ENCODE measurements at places on chromosomes 12 and 14. TPM values are rescaled to one million over a fixed set of nuclear protein-coding genes. Genes with fewer than 3 reads are reported as not detected.
A peak's percentile ranks its signal among the peaks of the same experiment; 100 is the strongest.

DNA sequence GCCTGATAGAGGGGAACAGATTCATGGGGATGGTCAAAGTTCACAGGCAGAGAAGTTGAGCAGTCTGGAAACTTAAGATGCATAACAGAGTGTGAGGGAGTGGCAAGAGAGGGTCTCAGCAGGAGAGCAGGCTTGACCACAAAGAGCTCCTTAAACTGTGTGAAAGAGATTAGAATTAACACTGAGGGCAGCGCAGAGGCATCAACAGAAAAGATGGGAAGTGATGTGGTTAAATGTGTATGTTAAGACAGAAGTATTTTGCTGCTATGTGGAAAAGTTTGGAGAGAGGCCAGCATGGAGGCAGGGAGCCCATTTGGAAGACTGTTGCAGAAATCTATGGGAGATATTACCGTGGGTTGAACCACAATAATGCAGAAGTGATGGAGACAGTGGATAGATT is 122.7 kb upstream of the LMNTD1 start:
- H3K4me3 ChIP-seq: no peak overlapping the region
- no peaks in the 10 kb centered on the region for H3K36me3 ChIP-seq
- no peaks in the 10 kb centered on the region for H3K4me1 ChIP-seq
- H3K27me3 ChIP-seq: no peaks in the 10 kb centered on the region

DNA sequence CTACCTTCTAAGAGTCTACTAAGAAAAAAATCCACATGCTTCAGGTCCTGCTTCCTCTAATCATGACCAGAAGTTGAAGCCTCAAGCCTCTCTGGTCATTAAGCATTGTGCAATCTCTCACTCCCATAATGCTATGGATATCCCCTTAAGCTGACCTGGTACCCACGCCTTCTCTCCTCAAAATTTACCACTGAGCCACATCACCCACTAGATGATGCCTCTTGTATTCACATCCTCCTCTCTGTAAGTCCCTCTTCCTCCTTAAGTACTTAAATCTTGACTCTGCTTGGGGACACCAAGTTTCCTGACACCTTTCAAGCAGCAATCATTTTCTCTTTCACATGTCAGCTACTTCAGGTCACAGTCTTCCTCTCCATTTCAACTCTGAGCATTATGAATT is 9.8 kb downstream of the GALNT4 start:
- H3K27me3 ChIP-seq: no peaks in the 10 kb centered on the region
- H3K4me3 ChIP-seq: no peak overlapping the region
- H3K36me3 ChIP-seq: peaks cover 2% of the 10 kb centered on the region
- H3K27ac ChIP-seq: no peak overlapping the region
- peaks cover 9% of the 10 kb centered on the region for H3K4me1 ChIP-seq

- H3K4me3 ChIP-seq: no peak overlapping the region
- H3K36me3 ChIP-seq: no peaks in the 10 kb centered on the region
- no peak overlapping the region for H3K27ac ChIP-seq
- H3K27me3 ChIP-seq: no peaks in the 10 kb centered on the region
Observed at GRCh38 chr14:74913986-74914573, 9.0 kb downstream of the RPS6KL1 start.

GRCh38 chr12:1630133-1630826 is 1.2 kb downstream of the WNT5B start:
- H3K4me3 ChIP-seq: peak overlapping the region; percentile 56
- peak; percentile 39 for DNase-seq

GRCh38 chr14:38203929-38204718 is 3.6 kb upstream of the SSTR1 start:
- H3K4me1 ChIP-seq: peaks cover 15% of the 10 kb centered on the region
- H3K27ac ChIP-seq: no peak overlapping the region
- no peak overlapping the region for H3K4me3 ChIP-seq

GRCh38 chr12:111178181-111179081 is 190.5 kb downstream of the PHETA1 start:
- H3K36me3 ChIP-seq: no peaks in the 10 kb centered on the region
- no peak overlapping the region for H3K4me3 ChIP-seq
- H3K4me1 ChIP-seq: no peaks in the 10 kb centered on the region
- DNase-seq: no peak
- H3K27me3 ChIP-seq: peaks cover 21% of the 10 kb centered on the region

DNA sequence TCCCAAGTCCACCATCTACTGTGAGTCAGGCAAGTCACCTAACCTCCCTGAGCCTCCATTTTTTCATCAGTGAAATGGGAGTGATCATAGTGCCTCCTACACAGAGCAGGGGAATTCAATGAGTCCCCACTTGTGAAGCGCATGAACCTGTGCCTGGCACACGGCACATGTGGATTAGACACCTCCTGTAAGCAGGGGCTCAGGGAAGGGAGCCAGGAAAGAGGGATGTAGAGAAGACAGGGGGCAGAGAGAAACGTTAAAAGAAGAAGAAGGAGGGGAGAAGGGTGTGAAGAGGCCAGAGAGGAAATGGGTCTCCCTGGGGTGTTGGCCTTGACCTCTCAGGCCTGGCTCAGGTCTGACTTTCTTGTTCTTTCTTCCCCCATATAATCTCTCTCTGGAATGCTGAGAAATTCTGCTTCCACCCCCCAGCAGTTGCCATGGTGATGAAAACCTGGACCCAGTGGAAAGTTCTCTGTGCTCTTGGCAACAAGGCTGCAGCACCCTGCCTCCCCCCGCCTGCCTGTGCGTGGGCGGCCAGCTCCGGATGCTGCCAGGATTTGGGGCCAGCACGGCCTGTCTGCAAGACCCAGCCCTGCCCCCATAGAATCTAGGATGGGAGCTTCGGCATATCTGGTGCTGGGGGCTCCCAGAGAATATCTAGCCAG is 94.5 kb downstream of the CALM1 start:
- H3K36me3 ChIP-seq: no peaks in the 10 kb centered on the region
- no peak overlapping the region for H3K4me3 ChIP-seq
- no peak overlapping the region for H3K27ac ChIP-seq
- H3K27me3 ChIP-seq: no peaks in the 10 kb centered on the region
- no peaks in the 10 kb centered on the region for H3K4me1 ChIP-seq
- DNase-seq: no peak

GRCh38 chr14:102692334-102692733 is 84.9 kb upstream of the TRAF3 start:
- no peak overlapping the region for H3K4me3 ChIP-seq
- H3K36me3 ChIP-seq: no peaks in the 10 kb centered on the region
- H3K4me1 ChIP-seq: peaks cover 27% of the 10 kb centered on the region
- DNase-seq: no peak

DNA sequence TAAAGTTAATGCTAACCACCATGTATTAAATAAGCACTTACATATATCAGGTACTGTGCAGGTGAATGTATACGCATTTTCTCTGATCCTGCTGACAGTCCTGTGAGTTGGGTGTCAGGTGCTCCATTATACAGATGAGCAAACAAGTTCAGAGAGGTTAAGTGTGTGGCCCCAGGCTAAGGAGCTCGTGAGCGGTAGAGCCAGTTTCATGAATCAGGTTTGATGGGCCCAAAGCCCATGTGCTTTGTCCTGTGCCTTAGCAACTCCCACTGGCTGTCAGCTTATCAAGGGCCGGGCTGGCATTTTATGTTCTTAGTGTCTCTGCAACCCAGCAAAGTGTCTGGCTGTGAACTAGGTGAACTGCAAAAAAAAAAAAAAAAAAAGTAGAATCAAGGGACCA is 701.2 kb upstream of the TBX3 start:
- H3K36me3 ChIP-seq: peaks cover 1% of the 10 kb centered on the region
- H3K27me3 ChIP-seq: no peaks in the 10 kb centered on the region
- no peak overlapping the region for H3K27ac ChIP-seq
- no peak overlapping the region for H3K4me3 ChIP-seq
- no peak for DNase-seq

- H3K4me1 ChIP-seq: no peaks in the 10 kb centered on the region
- no peaks in the 10 kb centered on the region for H3K36me3 ChIP-seq
- DNase-seq: peak; percentile 61
- H3K4me3 ChIP-seq: no peak overlapping the region
Observed at GRCh38 chr12:43444940-43445564, 107.0 kb downstream of the ADAMTS20 start.

DNA sequence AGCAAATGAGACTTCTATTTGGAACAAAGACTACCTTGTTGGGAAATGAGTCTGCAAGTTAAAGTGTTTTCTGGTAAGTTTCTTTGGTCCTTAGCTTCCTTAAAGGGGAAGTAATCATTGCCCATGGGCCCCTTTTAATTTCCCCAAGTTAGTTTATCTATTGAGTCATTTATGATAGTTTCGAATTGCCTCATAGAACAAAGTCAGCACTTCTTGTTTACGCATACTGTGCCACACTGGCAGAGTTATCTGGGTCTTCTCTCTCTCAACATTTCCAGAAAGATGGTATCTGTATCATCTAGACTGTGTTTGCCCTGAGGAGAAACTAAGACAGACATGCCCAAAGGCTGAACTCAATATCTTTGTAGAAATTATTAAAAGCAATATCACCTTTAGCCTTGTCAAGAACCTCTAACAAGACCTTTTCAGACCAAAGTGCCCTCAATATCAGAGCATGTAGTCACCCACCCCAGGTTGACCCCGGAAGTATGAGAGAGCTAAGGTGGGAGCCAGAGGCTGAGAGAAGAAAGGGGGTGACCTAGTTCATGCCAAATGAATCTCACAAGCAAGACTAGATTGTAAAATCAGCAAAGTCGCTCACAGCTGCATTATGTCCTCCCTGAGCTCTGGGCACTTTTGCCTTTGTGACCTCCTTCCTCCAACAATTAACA is 40.0 kb downstream of the GPR65 start:
- peak overlapping the region; percentile 98 for H3K27ac ChIP-seq
- H3K4me3 ChIP-seq: peak overlapping the region; percentile 69
- peak; percentile 34 for DNase-seq
- H3K36me3 ChIP-seq: peaks cover 6% of the 10 kb centered on the region
- peaks cover 16% of the 10 kb centered on the region for H3K27me3 ChIP-seq
- H3K4me1 ChIP-seq: peaks cover 26% of the 10 kb centered on the region

GRCh38 chr12:8771072-8771471 is 51.3 kb upstream of the A2ML1 start:
- no peak overlapping the region for H3K4me3 ChIP-seq
- DNase-seq: no peak

GRCh38 chr12:123134826-123135225 is 16.1 kb downstream of the PITPNM2 start:
- H3K27ac ChIP-seq: no peak overlapping the region
- peaks cover 31% of the 10 kb centered on the region for H3K4me1 ChIP-seq
- no peaks in the 10 kb centered on the region for H3K27me3 ChIP-seq
- no peak overlapping the region for H3K4me3 ChIP-seq

DNA sequence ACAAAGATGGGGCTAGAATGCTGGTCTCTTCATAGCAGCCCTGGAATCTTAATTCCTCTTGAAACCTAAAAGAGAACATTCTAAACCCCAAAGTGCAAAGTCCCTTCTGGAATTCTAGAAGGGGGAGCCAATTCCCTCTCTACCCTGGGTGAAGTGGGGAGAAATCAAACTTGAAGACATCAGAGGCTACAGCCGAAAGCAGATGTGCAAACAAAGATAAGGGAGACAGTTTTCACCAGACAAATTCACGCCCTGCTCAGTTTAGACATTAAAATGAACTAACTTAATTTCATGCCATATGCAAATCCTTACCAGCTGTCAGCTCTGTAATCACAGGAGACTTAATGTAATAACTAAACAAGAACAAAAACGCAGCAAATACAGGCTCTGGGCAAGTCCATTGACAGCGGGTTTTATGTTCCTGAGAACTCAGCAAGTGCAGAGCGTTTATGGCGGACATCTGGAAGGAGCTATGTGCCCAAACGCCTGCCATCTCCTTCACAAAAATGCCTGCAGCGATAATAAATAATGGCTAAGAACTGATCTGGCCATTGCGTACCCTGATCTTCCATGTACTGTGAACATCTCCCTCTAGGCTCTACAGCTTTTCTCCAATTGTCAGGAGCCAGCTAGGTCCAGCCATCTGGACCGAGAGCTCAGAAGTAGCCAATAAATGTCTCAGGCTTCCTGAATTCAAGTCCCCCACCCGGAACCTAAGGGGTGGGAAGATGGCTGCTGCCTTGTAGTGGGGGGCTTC is 19.1 kb upstream of the FICD start:
- DNase-seq: no peak
- H3K27me3 ChIP-seq: peaks cover 55% of the 10 kb centered on the region
- no peak overlapping the region for H3K27ac ChIP-seq
- no peaks in the 10 kb centered on the region for H3K4me1 ChIP-seq

GRCh38 chr12:65668981-65669695 is 155.1 kb upstream of the HMGA2 start:
- peaks cover 34% of the 10 kb centered on the region for H3K4me1 ChIP-seq
- no peak for DNase-seq
- peaks cover 2% of the 10 kb centered on the region for H3K36me3 ChIP-seq
- H3K27me3 ChIP-seq: peaks cover 37% of the 10 kb centered on the region

The DAO gene
- not detected for total RNA-seq

- no peak overlapping the region for H3K4me3 ChIP-seq
- no peaks in the 10 kb centered on the region for H3K36me3 ChIP-seq
- peaks cover 12% of the 10 kb centered on the region for H3K27me3 ChIP-seq
- DNase-seq: no peak
Observed at GRCh38 chr12:112828541-112828940, 37.0 kb downstream of the RPH3A start.

DNA sequence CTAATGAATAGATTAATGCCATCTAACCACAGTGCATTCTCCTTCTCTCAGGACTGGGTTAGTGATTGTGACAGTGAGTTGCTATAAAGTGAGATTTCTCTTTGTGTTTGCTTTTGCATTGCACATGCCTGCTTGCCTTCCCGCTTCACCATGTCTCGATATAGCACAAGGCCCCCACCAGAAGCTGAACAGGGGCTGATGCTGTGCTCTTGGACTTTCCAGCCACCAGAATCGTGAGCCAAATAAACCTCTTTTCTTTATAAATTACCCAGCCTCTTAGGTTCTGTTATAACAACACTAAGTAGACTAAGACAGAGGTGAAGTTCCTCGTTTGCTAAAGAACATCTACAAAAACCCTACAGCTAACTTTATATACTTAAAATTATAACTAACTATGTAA is 173.0 kb downstream of the KIF26A start:
- H3K4me3 ChIP-seq: no peak overlapping the region
- no peak overlapping the region for H3K27ac ChIP-seq
- H3K4me1 ChIP-seq: no peaks in the 10 kb centered on the region
- no peaks in the 10 kb centered on the region for H3K27me3 ChIP-seq

The ADAM20 gene
- 1.2 TPM for total RNA-seq

DNA sequence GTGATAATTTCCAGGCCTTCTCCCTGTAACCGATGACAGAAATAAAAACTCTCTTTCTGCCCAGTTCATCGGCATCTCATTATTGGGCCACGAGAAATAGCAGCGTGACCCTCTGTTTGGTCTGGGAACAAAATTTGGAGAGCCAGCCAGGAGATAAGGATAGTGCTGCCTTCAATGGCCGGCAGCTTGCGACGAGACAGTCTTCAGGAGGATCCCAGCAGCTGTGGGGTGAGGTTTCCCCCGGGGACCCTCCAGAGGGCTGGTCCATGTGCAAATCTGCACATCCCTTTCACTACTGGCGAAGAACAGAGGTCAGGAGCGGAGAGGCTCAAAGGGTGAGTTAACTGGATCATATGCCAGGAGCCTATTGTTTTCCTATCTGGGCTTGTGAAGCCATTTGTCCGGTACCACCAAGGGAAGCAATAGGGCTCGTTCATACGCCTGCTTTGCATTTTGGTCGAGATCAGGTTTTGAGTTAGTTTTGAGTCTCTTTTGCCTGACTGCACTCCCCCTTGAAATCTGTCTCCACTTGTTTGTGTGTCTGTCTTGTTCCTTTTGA is 4.8 kb downstream of the SLC39A2 start:
- H3K4me1 ChIP-seq: no peaks in the 10 kb centered on the region
- no peaks in the 10 kb centered on the region for H3K36me3 ChIP-seq
- H3K27me3 ChIP-seq: no peaks in the 10 kb centered on the region
- no peak overlapping the region for H3K4me3 ChIP-seq
- no peak overlapping the region for H3K27ac ChIP-seq

The TEAD4 gene
- total RNA-seq: 3.8 TPM
